Left cardiac atrium (tissue), 4 donors: ENCODE measurements at places on chromosomes 12 and 14. TPM values are rescaled to one million over a fixed set of nuclear protein-coding genes. Genes with fewer than 3 reads are reported as not detected.
A peak's percentile ranks its signal among the peaks of the same experiment; 100 is the strongest.

The RPS6KL1 gene
- total RNA-seq = 11.9 TPM

The TMEM63C gene
- total RNA-seq = not detected

The ANG gene
- 13.0 TPM for total RNA-seq

- no peak for DNase-seq
Observed at GRCh38 chr12:49338830-49339463, 2.0 kb upstream of the C1QL4 start.

GRCh38 chr12:89414851-89415250, 62.5 kb upstream of the DUSP6 start:
- no peak for DNase-seq

- peak; percentile 46 for DNase-seq
Observed at GRCh38 chr14:62179367-62180018, 417.3 kb downstream of the SNAPC1 start.

GRCh38 chr14:94345344-94346064, 22.4 kb upstream of the SERPINA6 start:
- no peak for DNase-seq
